Activated effector memory CD4-positive, alpha-beta T cell treated with Interleukin-2 at 50 U/mL for 16 hours (primary cell): ENCODE measurements at places on chromosomes 13 and 19.
A peak's percentile ranks its signal among the peaks of the same experiment; 100 is the strongest.

DNA sequence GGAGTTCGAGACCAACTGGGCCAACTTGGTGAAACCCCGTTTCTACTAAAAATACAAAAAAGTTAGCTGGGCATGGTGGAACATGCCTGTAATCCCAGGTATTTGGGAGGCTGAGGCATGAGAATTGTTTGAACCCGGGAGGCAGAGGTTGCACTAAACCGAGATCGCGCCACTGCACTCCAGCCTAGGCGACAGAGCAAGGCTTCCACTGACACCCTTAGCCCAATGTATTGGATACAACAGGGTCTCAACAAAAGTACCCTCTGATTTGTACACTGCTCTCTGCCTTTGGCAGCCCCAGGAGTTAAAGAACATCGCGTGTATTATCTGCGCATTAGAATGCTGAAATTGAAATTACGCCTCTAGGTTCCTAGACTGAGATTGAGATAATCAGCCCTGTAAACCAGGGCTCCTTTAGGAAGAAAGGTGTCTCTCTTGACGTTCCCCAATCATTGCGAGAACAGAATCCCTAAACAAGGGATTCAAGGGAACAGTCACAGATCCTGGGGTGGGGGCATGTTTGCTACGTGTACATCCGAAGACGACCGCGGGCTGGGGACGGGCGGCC lies 21.9 kb downstream of the IPO5 start:
- DNase-seq: no peak

GRCh38 chr13:24271601-24272451 lies 37.6 kb upstream of the C1QTNF9 start:
- peak; percentile 46 for DNase-seq

DNA sequence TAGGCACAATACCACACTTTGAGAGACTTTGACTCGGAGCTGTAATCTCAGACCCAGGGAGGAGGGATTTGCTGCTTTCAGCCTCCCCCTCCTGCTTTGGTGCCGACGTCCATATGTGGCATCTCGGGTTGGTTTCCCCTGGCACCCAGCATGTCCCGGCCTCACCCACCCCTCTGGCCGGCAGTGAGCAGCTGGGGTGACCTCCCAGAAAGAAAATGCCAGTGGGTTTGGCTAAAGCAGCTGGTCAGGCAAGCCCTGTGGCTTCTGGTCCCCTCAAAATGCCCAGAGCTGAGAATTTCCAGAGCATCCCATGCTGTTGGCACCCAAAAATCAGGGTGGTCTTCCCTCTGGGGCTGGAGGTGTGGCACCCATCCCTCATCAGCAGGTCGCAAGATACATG lies 34.1 kb downstream of the INSR start:
- no peak for DNase-seq

- no peak for DNase-seq
These were observed 149.5 kb downstream of the SLITRK1 start for GRCh38 chr13:83732755-83733154.

DNA sequence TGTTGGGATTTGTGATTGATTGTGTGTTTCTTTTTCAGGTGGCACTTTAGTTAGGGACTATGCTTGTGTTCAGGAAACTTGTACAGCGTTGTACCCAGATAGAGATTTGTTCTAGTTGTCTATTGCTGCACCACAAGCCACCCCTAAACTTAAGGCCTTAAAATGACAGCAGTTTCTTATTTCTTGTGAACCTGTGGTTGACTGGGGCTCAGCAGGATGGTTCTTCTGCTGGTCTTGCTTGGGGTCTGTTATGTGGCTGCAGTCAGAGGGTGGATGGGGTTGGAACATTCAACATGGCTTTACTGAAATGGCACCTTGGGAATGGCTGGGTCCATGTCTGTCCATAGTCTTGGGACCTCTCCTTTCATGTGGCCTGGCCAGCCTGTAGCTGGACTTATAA lies 28.3 kb downstream of the SIPA1L3 start:
- DNase-seq: no peak

GRCh38 chr13:76759877-76760276 lies 126.3 kb downstream of the KCTD12 start:
- no peak for DNase-seq

DNA sequence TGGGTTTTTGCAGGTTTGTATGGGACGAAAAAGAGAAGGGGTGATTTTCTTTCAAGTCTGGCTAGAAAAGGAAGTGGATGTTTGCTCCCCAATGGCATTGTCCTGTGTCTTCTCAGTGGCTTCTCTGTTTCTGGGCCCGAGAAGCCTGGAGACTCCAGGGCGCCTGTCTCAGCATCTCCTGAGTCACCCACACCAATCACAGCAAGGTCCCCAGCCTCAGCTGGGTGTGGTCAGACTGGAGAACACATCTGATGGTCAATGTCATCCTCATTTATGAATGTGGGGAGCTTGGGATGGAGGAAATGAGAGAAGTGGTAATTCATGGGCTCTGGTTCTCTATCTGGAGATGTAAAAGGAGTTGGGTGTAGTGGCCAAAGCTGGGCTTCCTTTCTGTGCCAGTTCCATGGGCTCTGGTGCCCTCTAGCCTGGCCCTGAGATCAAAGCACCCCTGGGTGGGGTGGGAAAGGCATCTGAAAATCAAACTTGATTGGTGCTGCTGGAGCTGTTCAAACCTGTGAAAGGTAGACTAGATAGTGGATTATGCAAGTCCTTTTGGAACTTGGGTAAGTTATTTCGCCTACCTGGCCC lies 13.4 kb downstream of the RASL11A start:
- DNase-seq: no peak

- no peak for DNase-seq
These were observed 11.2 kb downstream of the TLE6 start for GRCh38 chr19:2988568-2988967.

- no peak for DNase-seq
These were observed 72.4 kb downstream of the STARD13 start for GRCh38 chr13:33213024-33213768.
